COLO829 (cell line): ENCODE measurements at places on chromosomes 16 and 17.

DNA sequence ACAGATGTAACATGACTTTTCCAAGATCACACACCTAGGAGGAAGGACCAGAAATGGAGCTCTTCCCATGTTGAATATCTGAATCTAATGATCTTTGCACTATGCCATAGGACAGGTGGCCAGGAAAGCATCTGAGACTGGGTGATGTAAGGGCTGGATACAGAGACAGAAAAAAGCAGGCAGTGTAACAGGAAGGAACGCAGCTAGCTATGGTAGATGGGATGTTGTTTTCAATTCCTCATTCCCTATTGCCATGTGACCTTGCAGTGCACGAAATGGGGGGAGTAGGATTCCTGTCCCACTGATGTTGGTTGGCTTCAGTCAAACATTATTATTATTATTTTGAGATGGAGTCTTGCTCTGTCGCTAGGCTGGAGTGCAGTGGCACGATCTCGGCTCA is 3.7 kb upstream of the NPIPB15 start:
- DNase-seq = no peak

- no peak for DNase-seq
These were observed 13.6 kb downstream of the LGALS9 start for GRCh38 chr17:27644586-27644985.

GRCh38 chr17:49106321-49107210 is 26.0 kb upstream of the B4GALNT2 start:
- no peak for DNase-seq

GRCh38 chr17:29102741-29103181 is 59.8 kb downstream of the PIPOX start:
- no peak for DNase-seq
